ENCODE measurements at places on chromosomes 11 and 22. TPM values are rescaled to one million over a fixed set of nuclear protein-coding genes. Genes with fewer than 3 reads are reported as not detected.

Gene RIMBP3C
- not detected for total RNA-seq

DNA sequence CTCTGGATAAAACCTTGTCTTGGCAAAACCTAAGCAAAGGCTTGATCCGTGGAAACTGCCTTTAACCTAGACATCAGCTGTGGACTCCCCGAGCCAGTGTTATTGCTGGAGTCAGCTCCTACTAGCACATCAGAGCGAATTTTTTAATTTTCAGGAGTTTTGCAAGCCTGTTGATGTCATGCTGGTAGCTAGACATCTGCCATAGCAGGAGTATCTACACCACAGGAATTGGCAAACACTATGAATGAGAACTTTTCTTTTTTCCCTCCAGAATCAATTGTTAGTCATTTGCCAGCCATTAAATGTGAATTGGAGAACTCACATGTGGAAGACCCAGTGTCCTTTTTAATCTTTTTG, 201.2 kb downstream of the NAV2 start:
- no peak for DNase-seq

GRCh38 chr11:68077617-68078582, 39.1 kb downstream of the TCIRG1 start:
- peak; percentile 59 for DNase-seq

DNA sequence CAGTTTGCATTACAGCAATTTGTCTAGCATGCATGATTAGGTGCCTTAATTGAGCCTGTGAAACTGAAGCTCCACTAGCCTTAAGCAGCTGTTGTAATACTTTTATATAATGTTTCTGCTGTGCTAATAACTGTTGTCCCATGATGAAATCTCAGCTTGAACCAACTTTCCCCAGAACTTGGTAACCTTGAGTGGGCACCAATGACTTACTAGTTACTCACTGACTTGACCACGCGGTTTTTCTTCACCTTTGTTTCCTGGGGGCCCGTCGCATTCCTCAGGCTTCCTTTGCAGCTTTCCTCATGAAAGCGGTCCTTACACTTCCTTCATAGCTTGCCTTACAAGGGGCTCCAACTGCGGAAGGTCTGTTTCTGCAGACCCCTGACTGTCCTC, 11.2 kb upstream of the GLYATL1 start:
- DNase-seq: no peak

- no peak for DNase-seq
Measured at GRCh38 chr11:33942954-33943353, 51.1 kb upstream of the LMO2 start.

DNA sequence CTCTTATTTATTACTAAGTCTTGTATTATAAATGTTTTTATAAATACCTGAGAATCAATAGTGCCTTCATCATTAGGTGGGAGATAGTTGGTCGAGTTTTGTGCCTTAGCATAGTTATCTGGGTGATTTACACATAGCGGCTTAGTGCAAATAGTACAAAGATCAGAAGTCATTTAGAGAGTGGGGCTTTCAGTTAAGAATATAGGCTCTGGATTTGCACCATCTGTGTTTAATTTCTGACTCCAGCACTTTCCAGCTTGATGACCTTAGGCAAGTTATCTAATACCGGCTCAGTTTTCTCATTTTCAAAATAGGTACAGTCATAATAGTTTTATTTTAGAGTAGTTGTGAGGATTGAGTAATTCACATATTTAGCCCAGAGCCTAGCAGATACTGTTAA, 26.4 kb downstream of the PDE3B start:
- DNase-seq: no peak

DNA sequence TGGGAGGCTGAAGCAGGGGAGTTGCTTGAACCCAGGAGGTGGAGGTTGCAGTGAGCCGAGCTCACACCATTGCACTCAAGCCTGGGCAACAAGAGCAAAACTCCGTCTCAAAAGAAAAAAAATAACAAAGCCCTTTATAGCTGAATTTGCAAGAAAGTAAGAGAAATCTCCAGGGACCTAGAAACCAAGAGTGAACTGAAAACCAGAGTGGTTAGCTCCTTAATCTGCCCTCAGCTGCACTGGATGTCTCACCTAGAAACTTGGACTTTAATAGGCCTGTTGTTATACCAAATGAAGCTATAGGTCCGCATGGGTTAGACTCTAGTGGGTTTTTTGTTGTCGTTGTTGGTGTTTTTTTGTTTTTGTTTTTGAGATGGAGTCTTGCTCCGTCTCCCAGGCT, 4.1 kb downstream of the NEU3 start:
- no peak for DNase-seq

DNA sequence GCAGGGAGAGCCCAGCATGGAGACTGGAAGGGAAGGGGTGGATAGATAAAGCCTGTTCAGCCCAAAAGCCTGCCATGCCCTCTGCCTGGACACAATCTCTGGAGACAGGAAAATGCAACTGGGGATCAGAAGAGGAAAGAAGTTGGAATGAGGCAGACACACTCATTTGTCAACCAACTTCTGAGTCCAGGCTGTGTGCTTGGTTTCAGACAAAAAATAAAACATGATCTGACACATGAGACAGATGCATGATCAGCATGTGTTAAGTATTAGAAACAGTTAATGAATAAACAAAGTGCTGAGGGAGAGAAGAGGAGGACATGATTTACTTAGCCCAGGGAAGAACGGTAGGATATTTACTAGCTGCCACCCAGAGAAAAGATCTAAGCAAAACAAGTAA, 839 bp downstream of the LRRN4CL start:
- DNase-seq: no peak

- DNase-seq: peak; percentile 50
Measured at GRCh38 chr22:23772649-23773473, at the start of gene MMP11. TSS of gene MMP11 (plus strand) at chr22:23772849. CDS start at chr22:23772871, 22 bp downstream.

Gene FGF19
- total RNA-seq: not detected

GRCh38 chr11:19441752-19442553, 201.2 kb upstream of the E2F8 start:
- DNase-seq: peak; percentile 18
